SK-N-MC (cell line): ENCODE measurements at places on chromosomes 3 and 15.

GRCh38 chr3:36372534-36372935, 7.8 kb upstream of the STAC start:
- no peak for DNase-seq

DNA sequence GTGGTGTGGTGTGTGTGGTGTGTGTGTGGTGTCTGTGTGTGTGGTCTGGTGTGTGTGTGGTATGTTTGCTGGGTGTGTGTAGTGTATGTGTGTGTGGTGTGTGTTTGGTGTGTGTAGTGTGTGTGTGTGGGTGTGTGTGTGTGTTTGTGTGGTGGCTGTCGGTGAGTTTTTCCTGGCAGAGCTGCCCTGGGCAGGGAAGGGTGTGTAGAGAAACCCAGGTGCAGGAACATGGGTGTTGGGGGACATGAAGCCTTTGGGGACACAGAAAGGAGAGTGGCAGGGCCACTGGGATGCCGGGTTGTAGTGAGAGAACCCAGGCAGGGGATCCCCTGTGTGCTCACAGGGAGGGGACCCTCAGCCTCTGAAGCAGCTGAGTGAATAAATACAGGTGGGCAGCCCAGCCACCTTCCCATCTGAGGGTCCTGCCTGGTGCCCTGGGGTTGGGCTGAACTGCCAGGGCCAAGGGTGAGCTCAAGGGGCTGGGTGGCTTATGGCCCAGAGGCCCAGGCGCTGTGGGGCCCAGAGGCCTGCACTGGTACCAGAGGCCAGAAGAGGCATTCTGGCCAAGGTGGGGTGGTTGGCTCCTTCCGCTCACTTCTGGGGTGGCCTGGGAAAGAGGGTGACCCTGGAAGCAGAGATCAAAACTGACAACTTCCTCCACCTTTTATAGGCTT, 48.5 kb upstream of the CTSH start:
- no peak for DNase-seq

DNA sequence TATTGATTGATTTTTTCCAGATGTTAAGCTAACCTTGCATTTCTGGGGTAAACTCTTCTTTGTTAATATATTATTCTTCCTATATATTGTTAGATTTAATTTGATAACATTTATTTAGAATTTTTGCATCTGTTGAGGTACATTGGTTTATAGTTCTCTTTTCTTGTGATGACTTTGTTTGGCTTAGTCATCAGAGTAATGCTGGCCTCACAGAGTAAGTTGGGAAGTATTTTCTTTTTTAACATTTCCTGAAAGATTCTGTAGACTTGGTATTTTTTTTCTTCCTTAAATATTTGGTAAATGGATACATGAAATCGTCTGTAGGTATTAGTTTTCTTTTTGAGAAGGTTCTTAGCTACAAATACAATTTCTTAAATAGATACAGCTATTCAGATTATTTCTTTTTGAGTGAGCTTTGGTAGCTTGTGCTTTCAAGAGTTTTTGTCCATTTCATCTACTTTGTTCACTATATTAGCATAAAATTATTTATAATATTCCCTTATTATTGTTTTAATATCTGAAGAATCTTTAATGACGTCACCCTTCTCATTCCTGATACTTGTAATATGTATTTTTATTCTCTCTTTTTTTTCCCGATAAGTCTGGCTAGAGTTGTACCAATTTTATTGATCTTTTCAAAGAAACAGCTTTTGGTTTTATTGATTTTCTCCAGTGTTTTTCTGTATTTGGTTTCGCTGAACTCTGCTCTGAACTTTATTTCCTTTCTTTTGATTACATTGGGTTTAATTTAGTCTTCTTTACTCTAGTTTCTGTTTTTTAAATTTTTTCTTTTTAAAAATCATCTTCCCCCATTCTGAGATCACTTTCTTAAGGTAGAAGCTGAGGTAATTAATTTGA, 6.5 kb upstream of the HPS3 start:
- DNase-seq = no peak

DNA sequence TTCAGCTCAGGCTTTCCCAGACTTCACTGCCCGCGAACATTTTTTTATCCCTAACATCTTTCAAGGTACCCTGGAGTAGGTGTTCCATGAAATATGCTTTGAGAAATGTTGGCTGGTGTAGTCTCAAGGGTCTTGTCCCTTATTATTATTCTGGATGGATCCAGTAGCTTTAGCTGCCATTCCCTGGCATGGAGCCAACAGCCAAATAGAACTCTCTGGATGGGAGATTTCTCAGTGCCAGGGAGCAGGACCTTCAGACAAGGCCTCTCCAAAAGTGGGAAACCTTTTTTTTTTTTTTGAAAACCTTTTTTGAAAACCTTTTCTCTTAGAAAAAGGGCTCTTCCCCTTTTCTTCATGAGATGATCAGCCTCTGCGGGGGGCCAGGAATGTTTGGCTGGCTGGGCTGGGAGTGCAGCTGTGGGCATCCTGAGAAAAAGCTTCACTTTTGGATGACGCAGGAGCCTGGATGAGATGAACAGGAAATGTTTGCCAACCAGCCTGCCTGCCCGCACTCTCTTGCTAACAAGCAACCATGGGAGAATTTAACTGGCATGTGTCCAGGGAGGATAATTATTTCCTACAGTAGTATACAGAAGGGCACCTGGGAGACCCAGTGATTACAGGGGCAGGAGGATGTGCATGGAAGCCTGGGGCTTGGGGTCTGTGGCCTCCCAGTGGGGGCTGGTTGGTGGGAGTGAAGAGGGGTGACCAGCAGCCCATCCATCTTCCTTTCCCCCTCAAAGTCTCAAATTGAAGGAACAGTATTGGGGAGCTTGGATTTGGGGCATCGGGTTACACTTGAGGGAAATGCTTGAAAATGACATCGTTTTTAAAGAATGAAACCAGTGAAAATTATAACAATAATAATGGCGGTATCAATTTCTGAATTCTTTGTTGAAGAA, 109.1 kb upstream of the LRIG1 start:
- peak; percentile 79 for DNase-seq

DNA sequence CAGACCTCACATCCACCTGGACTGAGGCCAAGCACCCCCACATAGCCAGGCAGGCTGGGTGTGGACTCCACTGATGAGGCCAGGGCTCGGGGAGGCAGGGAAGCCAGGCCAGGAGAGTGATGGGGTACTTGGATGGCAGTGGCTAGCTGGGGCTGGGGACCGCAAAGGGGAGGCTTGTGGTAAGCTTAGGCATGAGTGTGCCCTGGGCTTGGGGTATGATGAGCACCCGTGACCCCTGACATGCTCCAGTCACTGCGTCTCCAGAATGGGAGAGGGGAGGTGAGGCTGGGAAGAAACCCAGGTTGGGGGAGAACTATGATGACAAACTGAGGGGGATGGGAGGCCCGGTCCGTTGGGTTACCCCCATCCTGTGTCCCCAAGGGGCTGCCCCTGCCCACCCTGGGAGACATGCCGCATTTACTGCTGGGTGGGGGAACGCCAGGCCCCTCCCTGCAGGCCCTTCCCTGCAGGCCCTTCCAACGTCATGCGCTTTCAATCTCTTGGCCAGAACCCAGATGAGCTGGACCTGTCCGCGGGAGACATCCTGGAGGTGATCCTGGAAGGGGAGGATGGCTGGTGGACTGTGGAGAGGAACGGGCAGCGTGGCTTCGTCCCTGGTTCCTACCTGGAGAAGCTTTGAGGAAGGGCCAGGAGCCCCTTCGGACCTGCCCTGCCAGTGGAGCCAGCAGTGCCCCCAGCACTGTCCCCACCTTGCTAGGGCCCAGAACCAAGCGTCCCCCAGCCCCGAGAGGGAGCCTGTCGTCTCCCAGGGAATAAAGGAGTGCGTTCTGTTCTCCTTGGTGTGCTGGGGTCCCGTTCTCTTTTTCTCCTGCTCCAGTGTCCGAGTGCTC, 34.1 kb downstream of the TSPAN3 start:
- no peak for DNase-seq
